ENCODE measurements at places on chromosomes 4 and X.

GRCh38 chr4:38113132-38113531 lies 152.9 kb downstream of the PTTG2 start:
- no peak for DNase-seq

DNA sequence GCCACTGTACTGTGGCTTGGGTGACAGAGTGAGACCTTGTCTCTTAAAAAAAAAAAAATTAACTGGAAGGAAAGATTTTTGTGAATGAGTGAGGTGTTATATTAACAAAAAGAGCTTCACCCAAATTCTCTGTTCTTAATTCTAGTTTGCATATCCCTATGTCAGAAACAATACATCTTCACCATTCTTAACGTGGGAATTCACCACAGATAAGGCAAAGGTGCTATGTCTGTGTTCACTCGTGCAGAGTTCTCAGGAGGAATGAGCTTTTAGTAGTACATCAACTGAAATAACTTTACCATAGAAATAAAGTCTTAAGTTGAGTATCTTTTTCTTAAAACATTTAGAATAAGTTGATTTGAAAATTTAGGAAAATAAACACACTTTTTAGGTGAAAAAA lies 135.1 kb downstream of the RAPGEF2 start:
- DNase-seq, result no peak

DNA sequence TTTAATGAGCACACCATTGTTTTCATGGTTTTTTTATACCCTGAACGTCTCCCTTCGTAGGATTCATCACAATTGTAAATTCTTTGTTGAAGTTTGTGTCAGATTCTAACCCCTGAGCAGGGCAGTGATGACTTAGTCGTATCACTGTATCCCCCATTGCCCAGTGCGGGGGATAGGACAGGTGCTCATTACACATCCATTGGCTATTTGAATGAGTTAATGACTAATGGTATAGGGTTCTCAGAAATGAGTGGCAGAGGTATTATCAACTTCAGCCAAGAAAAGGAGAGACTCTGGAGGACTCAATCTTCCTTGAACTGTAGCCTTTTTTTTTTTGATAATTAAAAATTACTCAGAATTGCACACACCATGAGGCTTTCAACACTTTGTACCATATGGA lies 64.6 kb downstream of the SYNPO2 start:
- DNase-seq, result no peak

DNA sequence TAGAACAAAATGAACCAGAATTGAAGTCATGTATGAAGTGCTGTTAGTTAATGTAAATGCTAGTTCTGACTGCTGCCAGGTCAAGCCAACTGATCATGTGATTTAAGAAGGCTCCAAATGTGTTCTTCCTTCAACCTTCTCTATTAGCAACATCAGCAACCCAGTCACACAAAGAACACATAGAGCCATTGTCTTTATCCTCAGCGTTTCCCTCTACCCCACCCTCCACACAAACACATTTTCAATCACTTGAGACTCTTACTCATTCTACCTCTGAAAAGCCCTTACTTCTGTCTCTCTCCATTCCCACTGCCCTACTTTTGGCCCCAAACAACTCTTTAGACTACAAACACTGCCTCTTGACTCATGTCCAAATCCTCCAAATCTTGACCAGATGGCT lies 89.7 kb upstream of the KDR start:
- DNase-seq, result no peak

- no peak for DNase-seq
Measured at GRCh38 chr4:2843941-2844584, 419 bp downstream of the ADD1 start.

DNA sequence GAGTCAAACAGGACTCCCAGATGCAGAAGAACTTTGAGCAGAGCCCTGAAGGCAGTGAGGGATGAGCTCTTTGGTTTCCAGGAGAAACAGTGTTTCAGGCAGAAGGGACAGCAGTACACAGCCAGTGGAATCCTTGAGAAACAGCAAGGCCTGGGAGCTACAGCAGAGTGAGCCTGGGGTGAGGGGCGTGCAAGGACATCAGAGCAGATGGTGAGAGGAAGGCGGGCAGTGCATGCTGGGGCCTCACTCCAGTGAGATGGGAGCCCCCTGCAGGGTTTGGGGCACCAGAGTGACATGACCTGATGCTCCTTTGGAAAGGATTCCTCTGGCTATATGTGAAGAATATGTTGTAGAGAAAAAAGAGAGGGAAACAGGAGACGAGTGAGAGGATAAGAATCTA lies 98.1 kb upstream of the EGFL6 start:
- no peak for DNase-seq

GRCh38 chr4:34723605-34724004 lies 1520.7 kb downstream of the ARAP2 start:
- DNase-seq, result no peak

DNA sequence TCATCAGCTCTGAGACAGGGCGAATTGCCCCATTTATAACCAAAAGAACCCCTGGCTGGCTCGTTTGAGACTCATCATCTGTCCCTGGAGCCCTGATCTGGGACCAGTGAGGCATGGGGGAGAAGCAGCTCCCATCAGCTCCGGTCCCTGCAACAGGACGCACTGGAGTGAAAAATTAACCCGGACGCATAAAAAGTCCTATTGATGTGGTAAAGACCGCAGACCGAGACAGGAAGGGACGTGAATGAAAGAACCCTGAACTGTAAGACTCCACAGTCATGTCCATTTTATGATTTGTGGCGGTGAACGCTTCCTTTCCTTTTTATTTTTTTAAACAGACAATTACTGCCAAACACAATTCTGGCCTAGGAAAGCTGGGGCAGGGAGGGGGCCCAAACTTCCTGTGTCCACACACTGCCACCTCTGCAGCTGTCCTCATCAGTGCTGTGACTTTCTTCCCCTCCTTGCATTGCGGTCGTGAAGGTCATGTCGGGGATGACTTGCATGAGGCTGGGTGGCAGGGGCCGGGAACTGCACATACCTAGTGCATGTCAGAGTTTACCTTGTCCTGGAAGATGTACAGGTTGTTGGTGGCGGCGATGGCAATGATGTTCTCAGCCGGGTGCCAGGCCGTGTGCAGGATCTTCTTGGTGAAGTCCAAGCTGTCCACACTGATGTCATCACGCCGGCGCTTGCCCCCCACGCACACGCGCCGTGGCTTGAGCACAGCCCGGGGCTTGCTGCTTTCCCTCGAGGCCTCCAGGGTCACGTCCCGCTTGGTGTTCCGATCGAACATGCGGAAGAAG lies 53.3 kb downstream of the WFS1 start:
- no peak for DNase-seq

GRCh38 chrX:146154191-146154590 lies 336.6 kb downstream of the SLITRK2 start:
- DNase-seq, result no peak

GRCh38 chrX:115031989-115032388 lies 14.6 kb upstream of the IL13RA2 start:
- DNase-seq, result no peak

- no peak for DNase-seq
Measured at GRCh38 chrX:112846187-112846586, 5.6 kb upstream of the AMOT start.

DNA sequence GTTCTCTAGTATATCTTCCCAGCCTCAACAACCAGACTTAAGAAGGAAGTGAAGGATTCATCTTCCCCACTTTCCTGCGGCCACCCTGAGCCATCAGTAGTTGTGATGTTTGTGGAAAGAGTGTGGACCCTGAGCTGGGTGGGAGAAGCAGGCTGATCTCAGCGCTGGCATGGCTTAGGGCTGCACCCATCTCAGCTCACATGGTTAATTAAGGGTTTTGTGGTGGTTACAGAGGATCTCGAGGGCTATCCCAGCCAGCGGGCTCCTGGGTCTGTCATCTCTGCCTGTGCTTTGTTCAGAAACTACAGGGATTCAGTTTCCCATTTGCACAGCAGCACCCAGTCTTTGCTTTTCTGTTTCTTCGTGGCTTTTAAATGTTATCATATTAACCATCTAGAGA lies 163.4 kb downstream of the PTTG2 start:
- DNase-seq, result no peak

- DNase-seq, result no peak
Measured at GRCh38 chr4:1604706-1605205, 79.4 kb downstream of the FAM53A start.

DNA sequence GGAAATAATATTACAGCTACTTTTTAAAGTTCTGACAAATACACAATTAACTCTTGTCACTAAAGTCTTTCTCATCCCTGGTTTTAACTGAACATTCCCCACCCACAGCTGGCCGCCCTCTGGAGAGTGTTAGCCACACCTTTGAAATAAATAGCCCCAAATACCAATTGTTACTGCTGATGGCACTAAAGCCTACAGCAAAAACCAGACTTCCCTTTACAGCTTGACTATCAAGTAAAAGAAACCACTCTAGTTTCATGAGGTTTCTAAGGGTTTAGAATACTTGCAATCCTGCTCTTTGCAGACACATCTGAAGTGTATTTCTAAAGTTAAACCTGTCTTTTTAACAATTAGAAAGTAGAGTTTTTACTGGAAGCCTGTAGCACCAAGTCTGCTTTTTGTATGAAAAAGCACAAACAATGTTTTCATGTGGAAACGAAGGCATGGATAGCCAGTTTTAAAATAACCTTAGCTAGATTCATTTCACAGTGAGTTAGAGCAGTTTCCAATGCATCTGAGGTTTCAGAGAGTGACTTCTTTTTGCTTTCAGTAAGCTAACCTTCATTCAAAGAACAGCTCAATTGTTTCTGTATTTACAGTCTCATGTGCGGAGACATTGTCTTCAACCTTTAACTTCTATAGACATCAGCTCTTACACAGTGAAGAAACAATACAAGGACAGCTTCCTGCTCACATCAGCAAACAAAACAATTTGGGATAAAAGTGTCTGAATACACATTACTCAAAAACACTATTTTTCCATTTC lies 164.8 kb upstream of the VEGFC start:
- DNase-seq, result no peak

DNA sequence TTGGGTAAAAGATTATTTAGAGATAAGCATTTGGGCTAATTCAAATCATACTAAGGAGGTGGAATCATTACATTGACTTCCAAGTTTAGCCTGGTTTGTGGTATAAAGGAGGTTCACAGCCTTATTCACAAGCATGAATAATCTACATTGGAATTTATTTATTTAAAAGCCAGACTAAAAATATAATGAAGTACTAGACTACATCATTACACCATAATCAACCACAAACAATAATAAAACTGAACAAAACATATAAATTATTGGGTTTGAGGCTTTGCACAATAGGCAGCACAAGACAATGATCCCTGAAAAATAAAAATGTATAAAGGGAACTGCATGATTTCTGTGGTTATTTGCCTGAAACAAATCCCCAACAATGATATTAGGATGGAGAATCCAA lies 314.0 kb downstream of the GBA3 start:
- DNase-seq, result no peak

- no peak for DNase-seq
Measured at GRCh38 chrX:338836-339400, 20.3 kb upstream of the GTPBP6 start.

- no peak for DNase-seq
Measured at GRCh38 chr4:21544415-21544814, 404.2 kb downstream of the KCNIP4 start.

GRCh38 chr4:99848591-99849001 lies 32.0 kb downstream of the DAPP1 start:
- no peak for DNase-seq

DNA sequence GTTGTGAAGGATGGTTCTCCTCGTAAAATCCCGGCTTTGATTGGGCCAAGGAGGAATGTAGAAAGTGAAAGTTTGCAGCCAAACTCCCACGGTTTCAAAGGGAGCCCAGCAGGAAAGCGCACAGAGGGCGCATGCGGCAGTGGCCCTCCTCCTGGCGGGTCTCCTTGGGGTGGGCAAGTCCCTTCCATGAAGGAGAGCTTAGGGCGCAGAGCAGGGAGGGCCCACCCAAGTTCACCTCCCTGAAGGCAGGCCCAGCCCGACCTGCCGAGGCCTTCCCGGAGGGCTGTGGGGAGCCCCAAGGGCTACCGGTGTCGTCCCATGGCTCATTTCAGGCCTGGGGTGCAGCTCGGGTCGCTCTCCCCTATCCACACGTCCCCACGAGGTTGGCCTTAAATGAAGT lies 2.0 kb downstream of the PDZD4 start:
- DNase-seq, result no peak

GRCh38 chr4:139629436-139630125 lies 36.0 kb upstream of the MGST2 start:
- DNase-seq, result no peak

GRCh38 chr4:20337261-20337664 lies 85.6 kb downstream of the SLIT2 start:
- no peak for DNase-seq

DNA sequence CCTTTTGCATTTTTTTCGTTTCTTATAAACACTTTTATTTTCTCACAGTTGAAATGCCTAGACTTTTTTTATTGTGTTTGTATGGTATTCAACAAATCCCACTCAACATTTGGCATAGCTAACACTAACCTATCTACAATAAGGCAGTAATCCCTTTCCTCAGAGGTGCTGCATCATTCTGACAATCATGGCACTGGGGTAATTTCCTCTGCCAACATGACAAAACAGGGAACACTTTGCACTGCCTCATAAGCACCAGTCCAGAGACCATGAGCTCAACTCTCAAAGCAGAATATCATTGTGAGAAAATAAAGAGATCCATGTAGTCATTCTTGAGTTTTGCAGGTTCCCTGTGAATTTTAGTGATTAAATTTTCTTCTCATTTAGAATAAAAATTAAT lies 183.8 kb upstream of the INTU start:
- DNase-seq, result no peak

DNA sequence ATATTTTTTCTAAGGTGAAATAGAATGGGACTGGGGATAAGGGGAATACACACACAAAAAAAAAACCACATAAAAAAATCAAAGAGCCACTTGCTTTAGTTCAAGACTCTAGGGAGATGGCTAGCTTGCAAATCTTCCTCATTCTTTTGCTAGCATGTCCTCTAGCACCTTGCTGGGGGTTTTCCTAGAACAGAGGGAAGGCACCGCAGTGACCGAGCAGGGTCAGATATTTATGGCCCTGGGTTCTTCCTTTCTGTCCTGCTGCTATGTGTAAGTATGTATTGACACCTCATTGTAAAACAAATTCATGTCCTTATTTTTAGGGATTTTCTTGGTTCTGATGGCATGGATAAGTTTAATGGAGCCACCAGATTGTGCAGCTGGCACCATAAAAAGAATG lies 81.2 kb downstream of the SHISA3 start:
- DNase-seq, result no peak

DNA sequence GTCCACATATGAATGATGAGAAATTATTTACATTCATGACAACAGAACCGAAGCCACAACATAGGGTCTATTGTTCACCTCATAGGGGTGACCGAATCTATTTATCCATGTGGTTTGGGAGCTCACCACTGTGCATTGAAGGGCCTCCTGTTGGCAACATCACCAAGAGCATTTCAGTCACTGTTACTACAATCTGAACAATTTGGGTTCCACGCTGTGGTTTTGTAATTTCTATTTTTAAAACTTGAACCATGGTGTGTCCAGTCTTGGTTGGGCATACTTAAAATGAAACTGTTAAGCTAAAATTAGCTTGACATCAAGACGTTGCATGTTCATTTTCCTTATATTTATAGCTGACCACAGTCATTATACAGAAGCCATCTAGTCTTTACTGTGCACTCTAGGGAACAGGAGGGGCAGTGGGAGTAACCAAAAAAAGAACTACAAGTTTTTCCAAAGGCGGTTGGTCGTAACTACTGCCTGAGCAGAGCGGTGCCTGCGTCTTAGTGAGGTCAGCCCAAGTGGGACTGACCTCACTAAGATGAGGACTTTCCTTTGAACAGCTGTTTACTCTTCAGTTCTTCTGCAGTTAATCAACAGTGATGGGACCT lies 192.1 kb downstream of the SPRY1 start:
- DNase-seq, result no peak

Measured in stimulated activated CD8-positive, alpha-beta memory T cell treated with anti-CD3 and anti-CD28 coated beads, Interleukin-2, amount 100 ng/mL, for 1 hour (primary cell).